H9 (cell line): ENCODE measurements at places on chromosomes 1 and 21. TPM values are rescaled to one million over a fixed set of nuclear protein-coding genes. Genes with fewer than 3 reads are reported as not detected.

Gene S100A3
- not detected in 2 replicates for total RNA-seq

Gene TMEM51
- total RNA-seq: 4.6 and 4.8 TPM in 2 replicates

Gene GUCA2B
- total RNA-seq: not detected in 2 replicates

Gene PLPP3
- total RNA-seq: 25.3 and 26.7 TPM in 2 replicates

Gene COL16A1
- total RNA-seq: 6.2 and 6.5 TPM in 2 replicates

DNA sequence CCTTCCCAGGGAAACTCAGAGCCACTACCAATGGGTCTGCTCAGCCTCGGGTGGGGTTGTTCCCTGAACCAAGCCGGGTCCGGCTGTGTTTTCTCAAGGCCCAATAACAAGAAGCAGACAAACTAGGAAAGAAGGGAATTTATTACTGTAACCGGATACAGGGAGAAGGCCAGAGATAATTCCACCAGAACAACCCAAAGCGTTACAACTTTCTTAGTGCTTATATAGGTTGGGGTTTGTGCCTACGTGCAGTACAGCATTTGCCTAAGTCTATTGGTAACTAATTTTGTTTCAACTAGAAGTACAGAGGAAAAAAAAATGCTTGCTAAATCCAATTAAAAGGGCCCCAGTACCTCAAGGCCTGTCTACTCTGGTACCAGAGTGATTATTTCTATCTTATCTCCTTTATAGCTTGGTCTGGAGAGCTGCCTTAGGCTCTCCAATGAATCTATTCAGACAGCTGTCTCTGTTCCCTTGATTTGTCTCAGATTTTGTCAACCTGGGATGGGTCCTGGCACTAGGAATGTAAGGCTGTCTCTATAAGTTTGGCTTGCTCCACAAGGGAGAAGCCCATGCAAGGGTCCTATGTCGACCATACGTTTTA lies 57.3 kb upstream of the CCDC190 start:
- no peak for DNase-seq
- H3K36me3 ChIP-seq: no peaks in the 10 kb centered on the region
- H3K4me3 ChIP-seq: no peak overlapping the region
- no peaks in the 10 kb centered on the region for H3K27me3 ChIP-seq

GRCh38 chr1:247825362-247825761 lies 1.4 kb upstream of the OR14A16 start:
- H3K4me3 ChIP-seq: no peak overlapping the region
- no peaks in the 10 kb centered on the region for H3K27me3 ChIP-seq
- H3K27ac ChIP-seq: no peak overlapping the region
- no peaks in the 10 kb centered on the region for H3K4me1 ChIP-seq

DNA sequence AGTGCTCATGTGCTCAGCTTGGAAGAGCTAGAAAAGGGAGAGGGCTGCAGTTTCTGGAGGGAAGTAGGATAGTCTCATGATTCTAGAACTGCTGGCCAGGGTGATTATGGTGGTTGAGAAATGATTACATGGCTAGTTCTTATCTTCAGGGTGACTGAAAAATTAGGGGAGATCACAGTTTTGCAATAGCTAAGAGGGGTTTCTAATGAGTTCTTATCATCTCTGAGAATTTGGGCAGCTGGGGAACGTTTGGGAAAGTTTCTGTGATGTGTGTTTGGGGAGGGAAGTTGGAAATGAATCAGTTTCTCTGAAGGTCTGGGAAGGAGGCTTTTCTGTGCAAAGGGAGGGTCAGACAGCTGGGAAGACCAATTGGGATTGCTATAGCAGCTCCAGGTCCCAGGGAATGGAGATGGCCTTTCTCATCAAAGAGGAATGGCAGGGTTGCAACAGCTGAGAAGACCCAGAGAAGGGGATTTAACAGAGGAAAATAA lies 7.6 kb upstream of the RHOU start:
- H3K27me3 ChIP-seq: no peaks in the 10 kb centered on the region
- H3K27ac ChIP-seq: no peak overlapping the region
- H3K4me1 ChIP-seq: peaks cover 8% of the 10 kb centered on the region; the same call in 1 of the 2 replicates

GRCh38 chr1:1262758-1263157 lies 10.9 kb downstream of the UBE2J2 start:
- no peaks in the 10 kb centered on the region for H3K4me1 ChIP-seq
- H3K4me3 ChIP-seq: no peak overlapping the region
- no peaks in the 10 kb centered on the region for H3K27me3 ChIP-seq
- DNase-seq: no peak
